GM13977 (cell line): ENCODE measurements at places on chromosomes 13 and 19.

DNA sequence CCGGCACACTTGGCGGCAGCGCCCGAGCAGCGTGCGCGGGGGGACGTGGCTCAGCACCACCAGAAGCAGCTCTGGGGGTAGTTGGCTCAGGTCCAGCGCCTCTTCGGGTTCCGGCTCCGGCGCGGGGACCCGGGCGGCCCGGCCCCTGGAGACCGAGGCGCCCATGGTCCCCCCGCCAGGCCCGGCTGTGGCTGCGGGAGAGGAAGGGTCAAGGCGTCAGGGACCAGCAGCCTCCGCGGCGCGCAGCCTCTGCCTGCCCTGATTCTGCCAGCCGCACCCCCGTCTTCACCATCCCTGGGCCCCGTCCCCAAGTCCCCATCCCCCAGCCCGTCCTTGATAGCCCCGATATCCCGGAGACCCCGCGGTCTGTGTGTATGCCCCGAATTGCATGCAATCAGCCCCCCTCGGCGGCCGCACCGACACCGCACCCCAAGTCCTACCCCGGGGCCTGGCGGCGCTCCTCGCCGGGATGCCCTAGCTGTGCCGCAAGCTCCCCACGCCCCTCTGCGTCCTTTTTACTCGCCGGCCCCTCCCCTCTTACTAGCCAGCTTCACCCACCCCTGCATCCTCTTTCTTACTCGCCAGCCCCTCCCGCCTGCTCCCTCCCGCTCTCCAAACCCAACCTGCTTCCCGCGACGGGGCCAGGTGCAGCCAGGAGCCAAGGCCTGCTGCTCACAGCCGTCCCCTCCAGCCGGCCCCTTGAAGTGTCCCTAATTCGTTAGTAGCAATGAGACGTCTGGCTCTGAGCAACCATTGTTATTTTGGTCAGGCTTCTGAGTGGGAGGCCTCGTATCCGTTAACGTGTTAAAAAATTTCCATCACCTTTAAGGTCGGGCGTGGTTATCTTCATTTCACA lies at the start of gene FBXO27:
TSS of gene FBXO27 (minus strand) at position 487 of the 856 bp plus-strand sequence. CDS start at position 165, 322 bp downstream.
- DNase-seq: peak; percentile 30

DNA sequence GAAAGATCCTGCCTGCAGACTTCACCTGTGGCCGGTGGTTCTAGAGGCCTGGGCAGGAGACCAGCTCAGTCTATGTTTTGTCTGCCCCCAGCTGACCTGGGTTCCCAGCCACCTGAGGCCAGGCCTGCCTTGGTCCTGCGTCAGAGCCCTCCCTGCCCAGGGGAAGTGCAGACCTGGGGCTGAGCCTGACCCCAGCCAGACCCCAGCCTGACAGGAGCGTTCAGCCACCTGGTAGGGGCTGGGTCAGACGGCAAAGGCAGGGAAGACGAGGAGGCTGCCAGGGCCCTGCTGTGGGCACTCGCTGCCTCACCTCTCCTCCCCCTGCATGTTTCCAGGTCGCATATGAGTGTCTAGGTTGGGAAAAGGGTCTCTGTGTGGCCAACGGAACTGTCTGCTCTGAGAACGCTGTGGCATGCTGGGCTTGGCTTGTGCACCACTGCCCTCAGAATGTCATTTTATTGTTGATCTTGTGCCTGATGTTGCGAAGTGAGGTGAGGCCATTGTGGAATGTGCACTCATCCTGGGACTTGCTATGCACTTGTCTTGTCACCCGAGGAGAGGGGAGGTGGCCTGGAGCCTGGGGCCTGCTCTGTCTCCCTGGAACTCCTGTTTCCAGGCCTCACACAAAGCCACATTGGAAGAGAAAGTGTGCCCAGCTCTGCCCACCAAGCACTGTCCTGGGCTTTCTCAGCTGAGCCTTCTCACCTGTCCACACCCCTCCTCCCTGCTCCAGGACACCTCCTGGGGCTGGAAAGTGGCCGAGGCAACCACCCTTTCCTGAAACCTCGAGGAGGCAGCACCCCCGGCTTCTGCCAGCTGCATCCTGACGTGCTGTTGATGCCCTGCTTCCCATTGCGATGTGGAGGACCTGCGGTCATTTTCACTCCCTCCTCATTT lies 15.2 kb upstream of the MCF2L start:
- DNase-seq: no peak

DNA sequence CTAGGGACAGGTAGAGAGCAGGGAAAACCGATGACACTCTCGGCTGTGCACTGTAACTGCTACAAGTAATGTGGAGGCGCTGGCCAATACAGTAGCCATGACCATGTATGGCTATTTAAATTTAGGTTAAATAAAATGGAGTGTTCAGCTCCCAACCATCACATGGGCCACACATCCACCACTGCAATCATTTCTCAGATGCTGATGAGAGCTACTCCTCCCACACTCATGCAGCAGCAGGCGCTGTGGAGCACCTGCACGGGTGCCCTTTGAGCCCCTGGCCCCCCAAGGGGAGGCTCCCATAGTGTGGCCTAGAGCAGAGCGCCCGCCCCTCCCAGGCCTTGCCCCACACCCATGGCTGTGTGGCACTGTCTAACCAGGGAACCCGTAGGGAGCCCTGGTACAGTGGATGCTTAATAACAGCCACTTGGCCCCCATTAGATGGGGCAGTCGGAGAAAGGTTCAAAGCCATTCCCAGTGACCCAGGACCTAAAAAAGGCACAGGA lies 6.0 kb downstream of the ACP4 start:
- no peak for DNase-seq

GRCh38 chr13:109869312-109870237 lies 83.2 kb upstream of the IRS2 start:
- no peak for DNase-seq

- no peak for DNase-seq
Observed at GRCh38 chr19:3673506-3674439, 26.5 kb downstream of the PIP5K1C start.

DNA sequence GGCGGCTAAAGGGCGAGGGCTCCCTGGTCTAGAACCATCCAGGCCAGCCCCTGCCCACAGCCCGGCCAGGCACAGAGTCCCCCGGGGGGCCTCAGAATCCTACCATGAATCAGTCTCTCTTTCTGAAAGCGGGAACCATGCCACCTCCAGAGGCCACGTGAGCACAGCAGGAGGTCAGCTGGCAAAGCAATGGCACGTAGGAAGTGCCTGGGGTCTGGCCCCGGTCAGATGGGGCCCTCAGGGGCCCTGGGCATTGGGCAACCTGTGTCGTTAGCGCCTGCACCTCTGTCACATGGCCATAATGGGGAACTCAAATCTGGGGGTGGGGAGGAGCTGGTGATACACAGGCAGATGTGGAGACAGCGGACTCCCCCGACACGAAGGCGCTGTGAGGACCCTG lies 8.8 kb downstream of the MFSD12 start:
- DNase-seq: no peak

- no peak for DNase-seq
Observed at GRCh38 chr19:30513082-30513411, 140.9 kb downstream of the ZNF536 start.

- DNase-seq: peak; percentile 52
Observed at GRCh38 chr13:35978607-35979316, 152.4 kb downstream of the DCLK1 start.

DNA sequence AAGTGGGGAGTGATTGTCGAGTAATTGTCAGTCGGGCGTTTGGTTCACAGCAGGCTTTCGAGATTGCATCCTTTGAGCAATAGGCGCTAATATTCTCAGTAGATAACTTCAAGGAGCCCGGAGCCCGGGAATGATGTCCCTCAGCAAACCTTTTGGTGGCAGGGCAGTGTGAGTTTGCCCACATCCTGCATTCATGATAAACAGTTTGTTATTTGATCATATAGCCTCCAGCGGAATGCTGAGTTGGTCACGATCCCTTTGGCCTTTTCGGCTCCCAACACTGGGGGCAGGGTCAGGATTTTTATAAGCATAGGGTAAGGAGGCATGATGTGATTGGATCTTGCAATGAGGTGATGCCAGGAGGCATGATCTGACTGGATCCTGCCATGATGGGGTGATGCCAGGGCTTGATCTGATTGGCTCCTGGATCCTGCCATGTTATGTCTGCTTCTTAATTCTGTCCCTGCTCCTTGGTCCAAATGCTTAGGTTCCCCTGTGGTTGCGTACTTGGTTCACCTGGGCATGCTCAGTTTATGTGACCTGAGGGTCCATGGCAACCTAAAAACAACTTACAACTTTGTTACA lies 38.2 kb upstream of the IGSF23 start:
- no peak for DNase-seq

GRCh38 chr19:10960314-10961072 lies at the start of gene SMARCA4:
Gene SMARCA4 (plus strand): TSS chr19:10961030. CDS start chr19:10984152, 23,122 bp downstream.
- DNase-seq: peak; percentile 100

GRCh38 chr13:93360021-93360420 lies 133.4 kb downstream of the GPC6 start:
- no peak for DNase-seq

- DNase-seq: peak; percentile 80
Observed at GRCh38 chr19:48644839-48645619, 958 bp downstream of the CA11 start.

DNA sequence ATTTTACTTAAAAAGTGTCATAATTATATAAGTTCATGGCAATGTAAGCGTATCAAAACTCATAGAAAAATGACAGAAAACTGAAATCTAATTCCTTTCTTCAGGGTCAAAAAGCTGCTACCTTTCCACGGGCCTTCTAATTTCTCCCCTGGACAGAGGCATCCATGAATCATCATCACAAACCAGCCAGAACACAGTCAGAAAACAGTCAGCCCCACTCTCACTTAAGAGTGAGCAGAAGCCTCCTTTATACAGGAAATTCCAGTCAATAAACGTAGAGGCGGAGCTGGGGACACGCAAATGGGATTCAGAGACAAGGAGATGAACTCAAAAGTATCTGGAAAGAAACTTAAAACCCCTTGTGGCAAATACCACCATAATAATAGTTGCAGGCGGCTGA lies 54.2 kb upstream of the ABCC4 start:
- DNase-seq: no peak

- no peak for DNase-seq
Observed at GRCh38 chr13:21348488-21349120, 110.5 kb downstream of the ZDHHC20 start.

- DNase-seq: peak; percentile 19
Observed at GRCh38 chr13:75870397-75870903, 234.3 kb downstream of the LMO7 start.

DNA sequence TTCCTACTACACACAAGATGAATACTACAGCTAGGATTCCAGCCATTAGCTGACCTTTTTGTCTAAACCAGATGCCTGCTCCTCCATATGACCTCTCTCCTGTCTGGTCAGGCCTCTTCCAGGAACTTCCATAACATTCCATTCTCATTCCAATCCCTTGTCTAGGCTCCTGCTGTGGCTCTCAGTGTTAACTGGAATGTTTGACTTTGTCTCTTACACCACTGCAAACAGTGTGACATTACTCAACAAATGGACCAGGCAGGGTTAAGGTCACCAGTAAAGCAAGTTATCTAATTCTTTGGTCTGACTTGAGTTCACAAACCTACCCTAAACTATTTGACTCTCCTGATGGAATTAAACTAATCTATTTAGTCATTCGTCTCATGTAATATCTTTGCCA lies 2.1 kb upstream of the GPC6 start:
- no peak for DNase-seq

- DNase-seq: no peak
Observed at GRCh38 chr13:43077906-43078305, 54.5 kb downstream of the DNAJC15 start.

DNA sequence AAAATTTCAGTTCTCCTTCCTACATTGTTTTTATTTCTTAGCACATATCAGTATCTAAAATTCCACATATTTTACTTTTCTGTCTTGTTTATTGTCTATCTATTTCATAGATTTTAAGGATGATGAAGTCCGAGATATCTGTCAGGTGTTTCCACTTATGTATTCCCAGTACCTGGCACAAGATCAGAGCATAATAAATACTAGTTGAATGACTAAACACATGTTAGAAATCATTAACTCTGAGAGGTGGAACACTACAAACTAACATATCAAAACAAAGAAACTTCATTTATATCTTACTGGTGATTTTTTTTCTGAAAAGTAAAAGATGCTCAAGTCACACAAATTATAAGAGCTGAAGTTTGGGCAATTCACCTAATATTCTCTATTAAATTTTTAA lies 1208.3 kb downstream of the PCDH9 start:
- no peak for DNase-seq

GRCh38 chr13:32587011-32587810 lies 959 bp downstream of the PDS5B start:
- DNase-seq: peak; percentile 78

- DNase-seq: no peak
Observed at GRCh38 chr13:40895227-40896184, 106.1 kb downstream of the SLC25A15 start.

GRCh38 chr13:52954838-52955237 lies 73.8 kb upstream of the OLFM4 start:
- no peak for DNase-seq

GRCh38 chr19:35565016-35565856 lies 1.8 kb upstream of the ATP4A start:
- DNase-seq: no peak

DNA sequence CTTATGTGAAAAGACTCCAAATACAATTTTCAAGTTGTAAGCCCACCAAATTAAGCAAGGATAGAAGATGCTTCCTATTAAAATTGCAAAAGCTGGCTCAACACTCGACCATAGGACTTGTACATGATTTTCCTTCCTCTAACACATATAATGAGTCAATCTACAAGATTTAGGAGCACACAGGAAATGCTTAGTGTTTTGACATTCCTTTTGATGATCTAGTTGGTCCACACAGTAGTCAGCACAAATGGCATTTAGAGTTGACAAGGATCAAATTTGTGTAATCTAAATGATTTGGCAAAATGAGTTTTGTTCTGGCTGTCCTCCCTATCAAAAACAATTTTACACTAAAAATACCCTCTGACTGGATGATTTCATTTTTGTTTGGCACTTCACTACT lies 340.2 kb downstream of the DIAPH3 start:
- DNase-seq: no peak

- no peak for DNase-seq
Observed at GRCh38 chr19:7421941-7422744, 66.7 kb downstream of the PEX11G start.

DNA sequence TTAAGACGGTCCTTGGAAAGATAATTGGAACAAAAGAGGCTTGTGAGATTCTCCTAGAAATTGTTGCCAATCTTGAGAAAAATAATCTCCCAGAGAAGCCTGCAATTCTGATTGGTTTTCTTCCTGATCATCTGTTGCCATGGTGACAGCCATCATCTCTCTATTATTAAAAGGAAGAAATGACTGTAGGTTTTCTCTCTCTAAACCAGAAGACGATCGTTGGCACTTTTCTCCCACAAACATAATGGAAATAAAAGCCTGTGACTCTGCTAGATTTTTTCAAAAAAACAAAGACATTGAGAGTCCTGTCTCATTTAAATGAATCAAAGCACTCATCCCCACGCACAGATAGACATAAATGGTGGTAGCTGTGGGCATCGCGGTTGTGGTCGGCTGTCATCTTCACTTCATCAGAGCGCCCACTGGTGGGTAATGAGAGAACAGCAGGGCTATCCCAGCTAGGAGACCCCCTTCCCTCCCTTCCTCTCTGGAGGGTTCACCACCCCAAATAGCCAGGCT lies 21.7 kb upstream of the CALM3 start:
- DNase-seq: peak; percentile 33

GRCh38 chr19:33488826-33489225 lies 32.8 kb downstream of the PEPD start:
- DNase-seq: no peak
